GOT3 (cell line): ENCODE measurements at places on chromosomes 4 and X.

DNA sequence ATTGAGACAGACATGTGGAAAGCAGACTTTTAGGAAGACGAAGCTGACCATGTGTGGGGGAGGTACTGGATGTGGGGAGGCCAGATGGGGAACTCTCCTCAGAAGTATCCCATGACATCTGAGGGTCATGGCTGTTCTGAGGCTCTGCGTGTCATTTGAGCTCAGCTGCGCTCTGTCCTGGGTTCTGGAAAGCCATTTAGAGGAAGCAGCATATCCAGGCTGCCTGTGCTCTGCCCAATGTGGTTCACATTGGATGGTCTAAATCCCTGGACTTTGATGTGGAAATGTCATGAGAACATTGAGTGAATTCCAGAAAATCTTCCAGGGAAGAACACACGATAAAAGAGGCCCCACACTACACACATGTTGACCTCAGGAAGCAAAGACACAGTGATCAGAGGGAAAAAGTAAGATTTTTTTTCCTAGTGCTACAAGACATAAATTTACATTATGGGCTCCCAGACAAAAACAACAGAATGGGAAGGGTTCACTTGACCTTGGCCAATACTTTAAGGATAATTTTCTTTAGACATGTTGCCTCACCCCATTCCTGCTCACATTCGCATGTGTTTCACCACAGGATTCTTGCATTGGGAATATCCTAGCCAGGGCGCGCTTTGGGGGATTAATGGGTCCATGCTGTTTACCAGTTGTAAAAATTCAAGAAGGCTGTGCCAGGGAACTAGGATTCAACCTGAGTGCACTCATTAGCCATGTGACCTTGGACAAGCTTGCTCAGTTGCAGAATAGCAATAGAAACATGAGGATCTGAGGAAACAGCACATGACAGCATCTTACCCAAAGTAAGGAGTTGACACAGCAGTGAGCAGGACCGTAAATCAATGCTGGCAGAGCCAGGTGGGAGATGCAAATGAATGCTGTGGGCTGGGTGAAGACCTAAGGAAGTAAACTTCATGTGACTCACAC, 73.2 kb upstream of the C1QTNF7 start:
- no peak for DNase-seq

DNA sequence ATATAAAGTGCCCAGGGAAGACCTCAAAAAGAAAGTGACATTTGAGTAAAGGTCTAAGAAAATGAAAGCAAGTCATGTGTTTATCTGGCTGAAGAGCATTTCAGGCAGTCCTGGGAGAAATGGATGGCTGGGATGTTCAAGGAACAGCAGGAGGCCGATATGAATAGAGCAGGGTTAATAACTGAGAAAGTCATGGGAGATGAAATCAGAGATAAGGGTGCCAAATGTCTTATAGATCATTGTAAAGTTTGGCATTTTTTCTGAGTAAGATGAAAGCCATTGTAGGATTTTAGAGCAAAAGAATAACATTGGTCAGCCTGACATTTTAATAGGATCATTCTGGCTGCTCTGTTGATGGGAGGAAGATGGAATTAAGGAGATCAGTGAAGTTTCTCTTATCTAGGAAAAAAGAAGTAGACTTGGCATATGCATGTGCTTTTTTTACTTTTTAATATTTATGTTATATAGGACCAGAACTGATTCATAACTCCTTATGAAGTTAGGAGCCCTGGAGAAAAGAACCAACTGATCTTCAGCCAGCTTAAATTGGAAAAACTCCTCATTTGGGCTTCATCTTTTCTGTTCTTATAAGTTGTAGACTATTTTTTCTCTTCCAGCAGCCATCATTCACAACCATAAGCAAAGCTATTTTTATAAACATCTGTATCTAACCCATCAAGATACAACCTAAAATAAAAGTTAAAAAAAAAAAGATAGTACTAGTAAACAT, 18.6 kb downstream of the AIMP1 start:
- DNase-seq: no peak

DNA sequence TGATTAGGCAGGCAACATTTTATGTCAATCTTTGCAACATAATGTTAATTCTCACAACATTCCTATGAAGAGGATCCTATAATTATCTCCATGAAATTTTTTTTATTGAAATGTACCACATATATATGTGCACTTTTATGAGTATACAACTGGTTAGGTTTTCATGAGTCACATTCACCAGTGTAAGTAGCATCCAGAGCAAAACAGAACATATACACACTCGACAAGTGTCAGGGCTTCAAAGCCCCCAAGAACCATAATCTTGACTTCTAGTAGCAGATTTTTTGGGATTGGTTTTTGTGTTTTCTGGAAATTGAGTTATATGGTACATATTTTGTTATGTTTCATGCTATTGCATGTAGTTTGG, 62.4 kb downstream of the ARHGAP10 start:
- DNase-seq: no peak

- no peak for DNase-seq
Measured at GRCh38 chr4:39291686-39292085, 74.5 kb downstream of the RFC1 start.

GRCh38 chr4:4640692-4641091, 98.8 kb upstream of the STX18 start:
- no peak for DNase-seq

GRCh38 chr4:6189511-6189910, 10.8 kb downstream of the JAKMIP1 start:
- DNase-seq: no peak

- DNase-seq: no peak
Measured at GRCh38 chr4:66820681-66821080, 724.6 kb downstream of the CENPC start.

DNA sequence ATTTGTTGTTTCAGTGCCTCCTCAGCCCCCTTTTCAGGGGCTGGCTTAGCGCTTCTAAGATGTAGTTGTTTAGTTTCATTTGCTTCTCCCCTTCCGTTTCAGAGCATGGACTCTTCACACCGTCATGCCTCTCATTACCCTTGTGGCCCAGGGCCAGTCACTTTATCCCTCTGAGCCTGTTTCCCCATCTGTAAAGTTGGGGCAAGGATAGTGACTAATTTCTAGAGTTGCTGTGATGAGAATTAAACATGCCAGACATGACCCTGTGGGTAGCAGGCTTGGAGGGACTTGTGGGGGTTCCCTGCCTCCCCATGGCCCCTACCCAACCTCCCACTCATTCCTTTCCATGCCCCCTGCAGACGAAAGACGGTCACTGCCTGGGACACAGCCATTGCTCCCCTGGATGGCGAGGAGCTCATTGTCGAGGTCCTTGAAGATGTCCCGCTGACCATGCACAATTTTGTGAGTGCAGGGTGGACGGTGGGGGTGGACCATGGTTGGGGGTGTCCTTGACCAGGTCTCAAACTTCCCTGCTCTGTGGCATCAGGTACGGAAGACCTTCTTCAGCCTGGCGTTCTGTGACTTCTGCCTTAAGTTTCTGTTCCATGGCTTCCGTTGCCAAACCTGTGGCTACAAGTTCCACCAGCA, 3.6 kb downstream of the ARAF start:
- DNase-seq: no peak

- no peak for DNase-seq
Measured at GRCh38 chrX:9988762-9989161, 21.6 kb downstream of the CLDN34 start.

- DNase-seq: no peak
Measured at GRCh38 chr4:60805500-60806313, 394.4 kb upstream of the ADGRL3 start.

GRCh38 chr4:4539481-4539880, 2.4 kb downstream of the STX18 start:
- DNase-seq: no peak

GRCh38 chrX:10906866-10907265, 204.3 kb upstream of the HCCS start:
- DNase-seq: no peak

- no peak for DNase-seq
Measured at GRCh38 chr4:74258963-74259362, 49.3 kb upstream of the EPGN start.

GRCh38 chr4:4727536-4727935, 131.9 kb upstream of the MSX1 start:
- no peak for DNase-seq

DNA sequence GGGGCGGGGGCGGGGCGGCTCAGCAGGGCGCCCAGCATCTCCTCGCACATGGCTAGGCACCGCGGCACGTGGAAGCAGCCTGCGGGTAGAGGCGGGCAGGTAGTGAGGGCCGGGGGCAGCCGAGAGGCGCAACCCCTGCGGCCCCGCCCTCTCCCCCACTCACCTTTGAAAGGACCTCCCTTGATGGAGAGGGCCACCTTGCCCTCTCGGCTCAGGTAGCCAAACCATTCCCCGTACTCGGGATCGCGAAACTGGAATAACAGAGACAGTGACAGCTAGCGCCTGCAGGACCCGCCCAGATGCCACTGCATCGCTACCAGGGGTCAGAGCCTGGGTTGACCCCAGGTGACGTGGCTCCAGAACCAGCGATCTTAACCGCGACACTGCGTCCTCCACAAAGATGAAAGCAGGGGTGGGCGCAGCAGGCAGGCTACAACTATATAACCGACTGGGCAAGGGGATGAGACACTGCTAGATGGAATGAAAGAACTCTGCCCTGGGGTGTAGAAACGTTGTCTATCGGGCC, 552 bp upstream of the NAA10 start:
- no peak for DNase-seq

DNA sequence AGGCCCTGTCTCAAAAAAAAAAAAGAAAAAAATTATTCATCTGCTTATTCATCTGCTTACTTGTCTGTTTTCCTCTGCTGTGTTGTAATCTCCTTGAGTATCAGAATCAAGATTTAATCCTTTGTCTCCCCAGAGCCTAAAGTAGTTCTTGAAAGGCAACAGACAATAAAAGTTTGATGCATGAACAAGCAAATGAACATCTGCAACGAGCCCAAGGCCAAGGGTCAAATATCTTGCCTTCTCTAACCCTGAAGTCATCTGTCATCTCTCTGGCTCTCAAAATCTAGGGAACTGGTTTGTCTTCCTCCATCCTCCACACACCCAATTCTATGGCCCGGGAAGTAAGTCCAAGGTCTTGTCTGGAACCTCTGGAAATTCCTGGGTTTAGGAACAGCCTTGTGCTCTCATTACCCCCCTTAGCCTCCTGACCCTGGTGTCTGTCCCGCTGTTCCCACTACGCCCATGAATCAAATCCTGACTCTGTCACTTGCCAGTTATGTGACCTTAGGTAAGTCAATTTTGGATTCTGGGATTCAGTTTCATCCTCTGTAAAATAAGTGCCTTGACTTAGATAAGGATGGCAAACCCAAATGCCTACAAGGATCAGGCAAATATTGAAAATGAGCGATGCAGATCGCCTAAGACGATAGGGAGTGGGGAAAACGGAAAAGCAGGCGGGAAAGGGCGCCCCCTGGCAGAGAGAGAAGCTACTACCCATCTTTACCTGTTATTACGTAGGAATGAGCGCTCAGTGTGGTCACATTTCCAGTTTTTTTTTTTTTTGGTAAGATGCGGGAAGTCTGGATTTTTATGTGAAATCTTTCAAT, 102.7 kb upstream of the DHX15 start:
- DNase-seq: no peak

DNA sequence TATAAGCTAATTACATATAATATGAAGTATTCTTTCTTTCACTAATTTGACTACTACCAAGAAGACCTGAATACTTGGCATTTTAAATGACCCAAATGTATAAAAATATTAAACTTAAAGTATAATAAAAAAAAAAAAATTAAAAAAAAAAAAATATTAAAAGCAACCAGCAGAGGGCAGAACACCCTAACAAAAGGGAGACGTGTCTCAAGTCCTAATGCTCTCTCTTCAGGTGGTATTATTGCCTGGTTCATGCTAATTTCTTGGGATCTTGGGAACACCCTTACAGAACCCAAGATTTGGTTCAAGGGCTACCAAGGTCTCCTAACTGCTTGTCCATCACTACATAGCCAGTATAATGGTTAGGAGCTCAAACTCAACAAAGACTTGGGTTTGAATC, 754.8 kb downstream of the RAB28 start:
- no peak for DNase-seq

DNA sequence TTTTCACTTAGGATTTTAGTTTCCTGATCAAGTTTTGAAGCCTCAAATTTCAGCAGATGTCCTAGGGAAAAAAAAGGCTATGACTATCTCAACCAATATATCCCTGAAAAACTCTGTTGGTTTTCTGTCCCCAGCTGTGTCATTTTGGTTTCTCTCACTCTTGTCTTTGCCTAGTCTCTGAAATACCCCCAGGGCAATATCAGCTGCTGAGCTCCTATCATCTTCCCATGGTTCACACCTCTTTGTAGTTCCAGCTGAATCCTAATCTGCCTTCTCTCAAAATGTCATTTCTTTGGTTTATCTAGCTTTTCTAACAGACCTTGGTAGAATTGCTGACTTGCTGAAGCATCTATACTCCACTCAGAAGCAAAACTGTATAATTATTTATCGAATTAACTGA, 2370.5 kb downstream of the ARAP2 start:
- no peak for DNase-seq

DNA sequence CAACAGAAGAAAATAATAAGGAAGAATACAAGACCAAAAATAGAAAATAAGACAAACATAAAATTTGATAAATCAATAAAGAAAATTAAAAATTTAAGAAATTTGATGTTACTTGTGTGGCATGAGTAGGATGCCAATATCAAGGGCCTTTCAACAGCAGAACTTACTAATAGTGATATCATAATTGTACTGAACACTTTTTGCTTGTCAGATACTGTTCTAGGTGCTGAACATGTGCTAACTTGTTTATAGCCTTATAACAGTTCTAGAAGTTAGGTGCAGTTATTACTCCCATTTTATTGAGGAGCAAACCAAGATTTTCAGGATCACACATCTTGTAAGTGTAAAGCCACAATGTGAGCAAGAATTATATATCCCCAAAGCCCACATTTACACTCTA, 546.0 kb upstream of the EPHA5 start:
- DNase-seq: no peak

- no peak for DNase-seq
Measured at GRCh38 chrX:130228871-130229270, 39.8 kb downstream of the ZNF280C start.
